ENCODE measurements at places on chromosomes 11 and 22.
A peak's percentile ranks its signal among the peaks of the same experiment; 100 is the strongest.

DNA sequence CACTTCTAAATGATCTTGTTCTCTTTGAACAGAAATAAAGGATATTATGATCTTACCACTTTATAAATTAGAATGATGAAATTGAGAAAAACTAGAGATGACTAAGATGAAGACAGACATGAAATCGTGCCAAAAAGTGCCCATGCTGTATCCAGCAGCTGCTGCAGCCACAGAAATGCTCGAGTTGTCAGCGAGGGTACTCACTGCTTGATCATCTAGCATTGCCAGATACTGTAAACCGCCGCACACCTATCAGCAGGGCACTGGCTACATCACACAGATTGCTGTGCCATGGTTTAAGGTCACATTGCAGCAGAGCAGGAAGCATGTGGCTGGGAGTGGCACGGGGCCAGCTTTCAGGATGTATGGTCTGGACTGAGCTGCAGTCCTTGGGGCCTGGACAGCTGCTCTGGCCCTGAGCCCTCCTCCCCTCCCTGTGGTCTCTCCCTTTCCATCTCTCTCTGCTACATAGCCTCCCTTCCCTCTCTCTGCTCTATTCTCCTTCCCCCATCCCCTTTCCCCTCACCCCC, 51.0 kb upstream of the SEPTIN5 start:
- DNase-seq, result no peak

GRCh38 chr22:37206841-37207821, 5.1 kb downstream of the SSTR3 start:
- no peak for DNase-seq

DNA sequence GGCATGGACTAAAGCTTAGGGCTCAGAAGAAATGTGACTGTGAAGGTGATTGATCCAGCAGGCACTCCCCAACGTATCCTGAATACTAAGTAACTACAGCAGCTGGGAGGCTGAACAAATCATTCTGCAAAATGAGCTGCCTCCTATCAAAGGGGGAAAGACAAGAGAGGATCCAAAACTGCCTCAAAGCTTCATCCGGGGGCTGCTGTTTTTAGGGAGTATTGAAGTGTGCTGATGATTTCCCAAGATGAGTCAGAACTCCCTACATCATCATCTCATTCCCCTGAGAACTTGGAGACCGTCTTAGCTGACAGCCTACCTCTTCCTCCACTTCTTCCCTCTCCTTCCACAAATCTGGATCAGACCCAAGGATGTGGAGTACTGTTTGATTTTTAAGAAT, 108.4 kb upstream of the GRAMD1B start:
- DNase-seq, result no peak

DNA sequence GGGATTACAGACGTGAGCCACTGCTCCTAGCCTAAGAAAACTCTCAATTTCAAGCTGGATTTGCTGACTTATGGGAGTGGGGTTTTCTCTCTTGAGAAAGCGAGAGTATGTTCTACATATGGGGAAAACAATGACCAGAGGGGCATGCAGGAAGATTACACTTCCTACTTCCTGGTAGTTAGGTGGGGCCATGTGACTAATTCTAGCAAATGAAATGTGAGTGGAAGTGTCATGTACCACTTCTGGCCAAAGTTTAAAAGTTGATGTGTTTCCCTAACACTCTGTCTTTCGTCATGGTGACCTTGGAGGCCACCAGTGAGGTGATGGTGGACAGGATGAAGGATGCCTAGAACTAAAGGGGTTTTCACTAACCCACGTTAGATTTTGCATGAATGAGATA, 50.5 kb downstream of the PARVG start:
- DNase-seq, result no peak

DNA sequence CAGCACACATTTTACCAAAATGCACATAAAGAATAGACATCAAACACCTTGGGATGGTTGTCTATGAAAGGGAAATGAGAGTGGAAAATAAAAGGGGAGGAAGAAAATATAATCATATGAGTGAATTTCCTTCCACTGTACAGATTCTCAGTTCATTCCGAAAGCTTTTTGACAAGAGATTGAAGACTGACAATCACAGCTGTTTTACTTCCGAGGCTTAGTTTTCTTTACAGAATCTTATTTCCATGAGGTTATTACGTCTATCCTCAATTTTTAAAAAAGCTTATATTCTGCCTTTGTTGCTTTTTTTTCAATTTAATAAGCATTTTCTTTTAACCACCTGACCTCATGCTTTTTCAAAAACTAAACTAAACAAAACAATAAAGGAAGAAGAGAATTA, 12.8 kb upstream of the NNMT start:
- no peak for DNase-seq

GRCh38 chr11:75275581-75275980, 35.0 kb downstream of the TPBGL start:
- no peak for DNase-seq

GRCh38 chr11:64971421-64972233, at the start of gene MAJIN:
Gene MAJIN (minus strand): TSS chr11:64972108. CDS start chr11:64959405, 12,703 bp downstream.
- DNase-seq, result peak; percentile 72

DNA sequence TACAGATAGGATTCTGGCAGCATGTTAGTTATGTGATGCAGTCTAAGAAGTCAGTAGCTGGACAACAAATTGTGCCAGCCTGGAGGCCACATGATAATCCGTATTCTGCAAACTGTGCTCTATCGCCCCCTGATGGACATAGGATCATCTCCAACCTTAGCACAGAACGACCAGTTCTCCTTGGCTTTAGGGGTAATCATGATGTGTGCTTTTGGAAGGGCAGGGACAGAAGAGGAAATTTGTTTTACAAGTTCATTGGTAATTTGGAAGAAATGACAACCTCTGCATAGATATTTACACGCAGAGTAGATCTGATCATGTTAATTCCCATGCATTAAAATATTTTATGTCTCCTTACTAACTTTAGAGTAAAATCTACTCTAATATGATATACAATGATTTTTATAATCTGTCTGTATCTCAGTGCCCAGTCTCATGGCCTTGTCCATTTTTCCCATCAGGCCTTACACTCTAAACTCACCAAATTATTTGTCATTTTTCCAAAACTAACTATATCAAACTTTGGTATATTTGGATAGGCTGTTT, 12.1 kb downstream of the OR10D3 start:
- peak; percentile 9 for DNase-seq

DNA sequence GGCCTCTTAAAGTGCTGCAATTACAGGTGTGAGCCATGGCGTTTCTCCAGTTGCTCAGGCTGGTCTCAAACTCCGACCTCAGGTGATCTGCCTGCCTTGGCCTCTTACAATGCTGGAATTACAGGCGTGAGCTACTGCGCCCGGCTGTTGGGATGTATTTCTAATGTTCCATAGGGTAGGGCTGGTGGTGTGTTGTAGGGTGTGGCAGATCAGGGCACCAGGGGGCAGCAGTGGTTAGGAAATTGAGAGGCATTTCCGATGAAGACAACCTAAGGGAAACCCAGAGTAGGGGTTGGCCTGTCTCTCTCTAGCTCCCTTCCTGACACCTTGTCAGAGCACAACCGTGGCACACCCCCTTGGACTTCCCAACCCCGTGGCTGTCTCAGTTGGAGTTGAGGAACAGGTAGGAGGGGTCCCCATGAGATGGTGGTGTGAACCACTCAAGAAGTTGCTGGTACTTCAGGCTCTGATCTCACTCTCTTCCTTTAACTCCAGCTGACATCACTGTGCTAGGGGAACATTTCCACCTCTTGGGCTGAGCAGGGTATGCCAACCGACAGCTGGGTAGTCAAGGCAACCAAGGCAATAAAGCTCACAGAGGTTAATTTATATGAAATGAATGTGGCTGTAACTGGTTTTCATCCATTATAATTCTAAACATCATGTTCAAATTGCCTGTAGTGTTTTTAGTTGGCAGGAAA, 33.0 kb downstream of the YWHAH start:
- peak; percentile 61 for DNase-seq

GRCh38 chr22:28817919-28818859, 17.8 kb upstream of the XBP1 start:
- DNase-seq, result no peak

- no peak for DNase-seq
These were observed 18.1 kb upstream of the CADM1 start for GRCh38 chr11:115522302-115522701.

- no peak for DNase-seq
These were observed 40.8 kb downstream of the MAP6 start for GRCh38 chr11:75627906-75628668.

DNA sequence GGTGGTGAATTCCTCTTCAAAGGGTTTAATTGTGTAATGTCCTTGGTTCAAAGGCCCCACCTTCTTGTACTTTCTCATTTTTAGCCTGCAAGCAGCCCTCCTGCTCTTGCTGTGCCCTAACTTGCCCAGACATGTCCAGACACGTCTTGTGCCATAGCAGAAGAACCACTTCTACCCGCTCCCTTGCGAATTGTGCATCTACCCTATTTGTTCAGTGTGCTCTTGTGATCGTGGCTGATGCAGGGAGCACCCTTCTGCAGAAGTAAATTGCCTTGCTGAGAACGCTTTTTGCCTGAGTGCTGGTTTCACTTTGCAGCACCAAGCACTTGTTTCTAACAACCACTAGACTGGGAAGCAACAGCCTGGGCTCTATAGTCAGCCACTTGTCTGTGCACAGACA, 249.4 kb downstream of the SBF2 start:
- no peak for DNase-seq

DNA sequence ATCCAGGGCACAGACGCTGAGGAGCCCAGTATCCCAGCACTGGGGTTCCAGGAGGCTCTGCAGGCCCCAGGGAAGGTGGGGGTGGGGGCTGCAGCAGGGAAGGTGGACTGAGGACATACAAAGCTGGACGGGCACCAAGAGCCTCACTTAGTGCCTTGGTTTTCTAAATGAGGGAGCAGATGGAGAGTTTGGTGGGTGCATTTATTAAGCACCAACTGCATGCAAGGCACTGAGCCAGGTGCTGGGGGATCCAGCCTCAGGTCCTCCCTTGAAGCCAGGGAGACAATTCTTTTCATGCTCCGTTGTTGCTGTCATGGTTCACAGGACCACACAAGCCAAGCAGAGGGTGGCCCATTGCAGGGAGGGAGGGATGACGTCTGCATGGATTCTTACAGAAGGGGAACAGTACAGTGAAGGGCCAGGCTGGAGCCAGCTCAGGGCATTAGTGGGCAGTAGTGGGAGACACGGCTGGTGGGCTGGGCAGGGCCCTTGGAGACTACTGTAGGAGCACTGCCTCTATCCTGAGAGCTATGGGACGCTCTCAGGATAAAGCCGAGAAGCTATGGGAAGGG, 65.0 kb downstream of the MACROD1 start:
- no peak for DNase-seq

DNA sequence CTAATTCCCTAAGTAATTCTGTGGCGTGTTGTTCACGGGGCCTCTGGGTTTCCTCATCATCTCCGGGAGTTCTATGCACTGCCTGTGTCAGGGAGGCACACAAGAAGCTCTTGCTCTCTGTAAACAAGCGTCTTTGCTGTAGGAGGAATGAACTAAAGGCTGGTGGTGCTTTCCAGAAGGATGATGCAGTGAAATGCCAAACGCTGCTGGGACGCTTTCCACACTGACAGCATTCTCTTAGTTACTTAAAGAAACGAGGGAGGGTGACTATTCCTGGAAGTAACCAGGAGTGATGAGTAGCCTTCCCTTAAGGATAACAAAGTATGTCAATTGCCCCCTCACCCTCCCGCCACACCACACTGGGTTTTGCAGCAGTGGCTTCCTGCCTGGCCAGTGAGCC, 38.5 kb upstream of the NUP50 start:
- no peak for DNase-seq

GRCh38 chr11:134045799-134046635, 22.9 kb upstream of the JAM3 start:
- no peak for DNase-seq

- peak; percentile 65 for DNase-seq
These were observed 100.5 kb downstream of the ZBTB16 start for GRCh38 chr11:114159802-114160632.

- no peak for DNase-seq
These were observed 42.2 kb downstream of the TMEM123 start for GRCh38 chr11:102410382-102410784.

- no peak for DNase-seq
These were observed 418.7 kb downstream of the SOX6 start for GRCh38 chr11:15937601-15938120.

DNA sequence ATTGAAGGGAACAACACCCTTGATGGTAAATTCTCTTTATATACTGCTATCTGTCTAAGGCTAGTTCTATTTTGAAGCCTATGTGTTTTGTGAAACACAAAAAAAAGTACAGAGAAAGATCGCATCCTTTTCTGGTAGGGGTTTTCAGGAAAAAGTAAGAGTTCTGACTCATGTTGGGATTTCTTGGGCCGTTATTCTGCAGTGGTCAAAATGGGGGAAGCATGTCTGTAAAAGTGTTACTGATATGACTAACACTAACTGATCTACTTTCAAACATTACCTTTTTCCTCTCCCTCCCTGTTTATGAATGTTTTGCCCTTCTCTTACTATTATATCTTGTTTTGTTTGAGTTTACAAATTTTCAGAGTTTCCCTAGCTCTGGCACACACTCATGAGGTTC, 53.9 kb downstream of the CTNND1 start:
- DNase-seq, result no peak

GRCh38 chr11:35045236-35045820, 93.6 kb upstream of the CD44 start:
- DNase-seq, result no peak

GRCh38 chr11:59459916-59460315, 3.2 kb downstream of the OR4D6 start:
- no peak for DNase-seq

DNA sequence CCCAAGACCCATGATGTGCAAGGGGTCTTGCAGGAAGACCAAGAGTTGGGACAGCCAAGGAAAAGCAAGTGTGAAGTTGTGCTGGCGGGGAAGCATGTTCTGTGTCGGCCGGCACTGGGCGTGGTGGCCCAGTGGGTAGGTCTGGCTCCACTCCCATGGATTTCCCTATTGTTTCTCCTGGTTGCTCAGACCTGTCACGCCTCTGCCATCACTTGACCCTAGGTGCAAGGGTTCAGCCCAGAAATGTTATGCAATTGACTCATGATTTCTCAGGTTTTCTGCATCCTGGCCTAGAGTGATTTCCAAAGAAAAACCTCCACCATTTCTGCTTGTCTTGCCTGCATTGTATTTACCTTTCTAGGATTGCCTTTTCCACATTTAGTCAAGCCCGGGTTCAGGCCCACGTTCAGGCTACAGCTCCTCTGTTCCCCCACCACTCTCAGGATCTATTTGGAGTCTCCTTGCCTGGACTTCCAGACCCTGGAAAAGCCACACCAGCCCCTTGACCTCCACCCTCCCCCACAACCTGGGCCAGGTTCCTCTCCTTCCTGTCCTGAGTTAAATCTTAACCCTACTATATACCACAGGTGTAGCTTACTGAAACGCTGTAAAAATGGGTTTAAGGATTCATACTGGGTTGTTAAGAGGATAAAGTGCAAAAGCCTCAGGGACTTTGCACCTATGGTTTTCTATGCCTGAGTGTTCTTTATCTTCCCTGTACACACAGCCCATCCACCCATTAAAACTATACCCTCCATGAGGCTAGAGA, 17.5 kb upstream of the FOLR1 start:
- no peak for DNase-seq

Data from activated naive CD8-positive, alpha-beta T cell treated with anti-CD3 and anti-CD28 coated beads, Interleukin-2, amount 50 U/mL, for 16 hours (primary cell).